T-helper 17 cell (primary cell): ENCODE measurements at places on chromosomes 5 and 9.
A peak's percentile ranks its signal among the peaks of the same experiment; 100 is the strongest.

DNA sequence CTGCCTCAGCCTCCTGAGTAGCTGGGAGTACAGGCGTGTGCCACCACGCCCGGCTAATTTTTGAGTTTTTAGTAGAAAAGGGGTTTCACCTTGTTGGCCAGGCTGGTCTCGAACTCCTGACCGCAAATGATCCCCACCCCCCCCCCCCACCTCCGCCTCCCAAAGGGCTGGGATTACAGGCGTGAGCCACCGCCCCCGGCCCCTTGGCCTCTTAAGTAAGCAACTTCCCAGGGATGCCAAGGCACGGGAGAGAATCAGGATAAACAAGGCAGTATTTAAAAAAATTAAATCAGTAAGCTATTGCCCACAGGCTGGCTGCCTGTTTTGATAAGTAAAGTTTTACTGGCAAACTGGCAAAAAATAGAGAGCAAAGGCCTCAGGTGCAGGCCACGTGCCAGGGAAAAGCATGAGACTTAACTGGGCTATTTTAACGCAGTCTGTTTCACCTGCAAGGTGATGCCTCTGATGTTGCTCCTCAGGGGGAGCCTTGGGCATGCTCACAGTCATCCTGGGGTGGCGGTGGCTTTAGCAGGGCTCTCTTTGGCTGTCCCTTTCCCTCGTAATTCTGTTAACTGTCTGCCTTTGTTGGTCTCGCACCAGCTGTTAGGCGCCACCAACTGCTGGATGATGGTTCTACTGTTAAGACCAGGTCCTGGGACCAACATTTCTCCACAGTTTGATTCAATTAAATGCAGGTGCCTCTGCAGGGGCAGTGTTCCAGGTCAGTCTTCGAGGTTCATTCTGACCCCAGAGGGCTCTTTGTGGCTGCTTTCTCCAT, 19.4 kb upstream of the RNF130 start:
- no peak for DNase-seq

DNA sequence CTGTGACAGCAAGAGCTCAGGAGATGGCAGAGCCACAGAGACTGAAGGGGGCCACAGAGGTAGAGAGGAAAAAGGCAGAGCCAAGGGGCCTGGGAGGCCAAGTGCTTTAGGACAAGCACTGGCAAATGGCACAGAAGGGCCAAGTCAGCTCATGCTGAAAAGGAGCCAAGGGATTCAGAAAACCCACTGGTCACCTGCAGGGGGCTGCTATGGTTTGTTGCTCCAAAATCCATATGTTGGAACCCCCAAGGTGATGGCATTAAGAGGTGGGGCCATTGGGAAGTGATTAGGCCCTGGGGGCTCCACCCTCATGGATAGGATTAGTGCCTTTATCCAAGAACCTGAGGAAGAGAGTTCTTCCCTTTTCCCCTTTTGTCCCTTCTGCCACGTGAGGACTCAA, 165.4 kb downstream of the ARSB start:
- no peak for DNase-seq

GRCh38 chr5:142870532-142871362, 100.6 kb downstream of the ARHGAP26 start:
- no peak for DNase-seq

DNA sequence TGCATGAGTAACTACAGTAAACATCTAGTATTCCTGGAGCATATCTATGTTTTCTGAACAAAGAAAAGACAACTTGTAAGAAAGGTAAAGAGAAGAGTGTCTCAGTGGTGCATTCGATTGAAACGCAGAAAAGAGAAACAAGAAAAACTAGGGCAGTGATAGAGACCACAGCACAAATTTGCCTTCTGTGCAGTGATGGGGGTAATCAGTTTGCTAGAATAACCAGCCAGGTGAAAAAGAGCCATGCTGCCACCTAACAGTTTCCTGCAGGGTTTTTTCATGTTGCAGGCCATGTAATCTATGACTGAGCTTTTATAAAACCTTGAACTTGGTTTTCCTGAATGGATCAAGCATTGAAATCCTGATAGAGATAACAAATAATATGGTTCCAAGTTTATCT, 198.4 kb upstream of the MEF2C start:
- no peak for DNase-seq

DNA sequence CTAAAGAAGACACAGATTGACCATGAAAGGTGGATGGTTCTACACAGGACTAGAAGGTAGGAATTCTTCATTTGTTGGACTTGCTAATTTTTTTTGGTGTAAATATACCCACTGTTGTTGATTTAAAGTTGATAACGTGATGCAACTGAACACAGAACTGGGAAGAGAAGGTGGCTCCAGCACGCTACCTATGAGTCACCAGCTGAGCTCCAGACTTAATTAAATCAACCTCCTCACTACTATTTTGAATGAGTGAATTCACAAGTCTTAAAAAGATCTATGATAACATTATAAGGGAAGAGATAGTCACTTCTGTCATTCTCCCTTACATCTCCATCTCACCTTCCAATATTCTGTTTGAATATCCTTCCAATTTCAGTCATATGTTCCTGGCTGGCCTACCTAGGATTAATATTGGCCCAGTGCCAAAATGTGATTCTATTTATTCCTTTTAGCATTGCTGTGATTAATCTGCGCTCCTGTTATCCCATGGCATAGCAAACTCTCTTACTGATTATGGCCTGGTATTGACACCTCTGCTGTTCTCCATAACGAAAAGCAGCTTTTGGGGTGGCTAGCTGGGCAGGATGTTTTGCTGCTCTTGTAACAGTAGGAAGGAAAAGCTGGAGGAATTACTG, 135.9 kb upstream of the CCDC152 start:
- DNase-seq, result no peak

DNA sequence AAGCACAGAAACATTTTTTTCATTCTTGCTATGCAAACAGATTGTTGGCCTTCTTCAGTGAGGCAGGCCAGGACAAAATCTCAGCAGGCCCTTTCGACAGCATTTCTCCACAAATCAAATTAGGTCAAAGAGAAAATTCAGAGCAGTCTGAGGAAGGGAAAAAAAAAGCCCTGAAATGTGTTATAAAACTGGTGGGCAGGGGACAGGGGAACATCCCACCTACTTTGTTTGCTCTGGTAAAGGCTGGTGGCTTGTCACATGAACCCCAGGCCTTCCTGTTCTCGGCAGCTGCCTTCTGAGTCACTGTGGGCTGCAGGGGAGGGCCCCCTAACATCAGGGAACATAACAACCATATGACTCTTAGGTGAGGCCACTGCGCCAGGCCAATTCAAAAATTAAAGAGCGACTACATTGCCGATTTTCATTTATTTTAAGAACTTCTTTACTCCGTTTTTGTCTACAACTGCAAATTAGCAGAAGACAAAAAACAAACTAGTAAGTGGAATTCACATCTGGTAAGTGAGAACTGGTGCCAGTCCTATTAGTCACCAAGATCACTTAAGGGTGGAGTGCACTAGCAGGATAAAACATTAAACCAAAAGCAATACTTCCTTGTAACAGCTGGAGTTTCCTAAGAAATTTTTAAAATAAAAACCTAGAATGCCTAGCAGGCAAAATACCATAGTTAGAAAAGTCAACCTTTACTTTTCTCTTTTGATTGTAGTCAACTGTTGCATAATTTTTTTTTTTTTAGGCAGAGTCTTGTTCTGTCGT, 46.2 kb upstream of the DENND4C start:
- DNase-seq, result peak; percentile 50

- DNase-seq, result no peak
Observed at GRCh38 chr5:135824541-135825041, 9.9 kb upstream of the SLC25A48 start.

GRCh38 chr5:155697236-155697635, 629.7 kb upstream of the SGCD start:
- no peak for DNase-seq
